ENCODE measurements at places on chromosomes 3 and 15.

DNA sequence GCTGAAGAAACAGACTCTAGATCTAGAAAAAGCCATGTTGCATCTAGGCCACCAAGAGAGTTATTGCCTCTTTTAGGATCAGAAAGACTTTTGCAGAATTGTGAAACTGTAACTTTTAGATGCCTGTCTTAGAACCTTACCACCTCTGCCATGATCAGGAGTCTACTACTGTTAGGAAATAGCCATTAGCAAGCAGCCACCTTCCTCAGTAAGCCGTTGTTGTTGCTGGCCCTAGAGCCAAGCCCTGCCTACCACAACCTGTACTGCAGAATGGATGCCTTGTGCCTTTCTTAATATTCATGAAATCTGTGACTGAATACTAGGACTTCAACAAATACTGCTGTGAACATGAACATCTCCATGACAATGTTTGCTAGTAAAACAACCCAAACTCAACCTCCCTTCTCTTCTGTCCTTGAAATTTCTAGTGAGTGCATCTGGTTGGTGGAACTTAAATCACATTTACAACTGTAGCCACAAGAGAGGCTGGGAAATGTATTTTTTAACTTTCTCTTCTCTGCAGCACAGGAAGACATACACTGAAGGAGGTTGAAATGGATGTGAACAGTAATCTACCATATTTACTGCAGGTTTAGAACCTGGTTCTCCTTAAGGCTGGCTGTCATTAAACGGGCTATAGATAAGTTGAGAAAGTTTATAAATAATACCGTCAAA, 20.7 kb downstream of the RASA2 start:
- no peak for DNase-seq

- DNase-seq: no peak
Observed at GRCh38 chr3:127173516-127174166, 19.3 kb upstream of the PRR23E start.

GRCh38 chr3:44772099-44772442, 10.5 kb downstream of the KIF15 start:
- DNase-seq: no peak

DNA sequence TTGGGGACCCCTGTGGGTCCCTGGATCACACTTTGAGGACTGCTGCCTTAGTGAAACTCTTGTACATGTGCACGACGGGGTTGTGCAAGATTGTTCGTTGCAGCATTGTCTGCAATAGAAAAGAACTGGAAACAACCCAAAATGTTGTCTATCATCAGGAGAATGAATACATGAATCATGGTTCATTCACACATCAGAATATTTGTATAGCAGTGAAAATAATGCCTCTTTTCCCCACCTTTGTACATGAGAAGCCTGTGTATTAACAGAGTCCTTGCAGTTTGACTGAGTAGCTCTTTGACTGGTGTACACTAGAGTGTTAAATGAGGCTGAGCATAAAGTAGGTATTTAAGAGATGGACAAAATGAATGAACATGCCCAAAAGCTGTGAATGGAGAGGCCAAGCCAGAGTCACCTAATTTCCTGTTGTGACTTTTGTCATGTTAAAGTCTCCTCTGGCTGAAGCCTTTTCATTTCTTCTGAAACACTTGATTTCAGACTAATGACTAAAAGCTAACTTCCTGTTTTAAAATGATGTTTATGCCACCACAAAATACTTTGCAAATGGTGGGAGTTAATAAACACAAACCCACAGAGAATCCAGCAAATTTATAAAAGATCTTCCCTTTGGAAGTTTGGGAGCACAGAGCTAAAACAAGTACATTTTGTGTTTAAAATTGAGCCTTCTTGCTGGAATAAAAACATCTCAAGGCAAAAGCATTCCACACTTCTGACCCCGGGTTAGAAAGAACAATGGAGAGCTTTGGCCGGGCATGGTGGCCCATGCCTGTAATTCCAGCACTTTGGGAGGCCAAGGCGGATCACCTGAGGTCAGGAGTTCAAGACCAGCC, 20.6 kb upstream of the USP3 start:
- DNase-seq: no peak

- no peak for DNase-seq
Observed at GRCh38 chr3:95297581-95297980, 1234.7 kb downstream of the NSUN3 start.

- no peak for DNase-seq
Observed at GRCh38 chr3:138284079-138284478, 45.6 kb downstream of the NME9 start.
